ENCODE measurements at places on chromosomes 3 and 15.

DNA sequence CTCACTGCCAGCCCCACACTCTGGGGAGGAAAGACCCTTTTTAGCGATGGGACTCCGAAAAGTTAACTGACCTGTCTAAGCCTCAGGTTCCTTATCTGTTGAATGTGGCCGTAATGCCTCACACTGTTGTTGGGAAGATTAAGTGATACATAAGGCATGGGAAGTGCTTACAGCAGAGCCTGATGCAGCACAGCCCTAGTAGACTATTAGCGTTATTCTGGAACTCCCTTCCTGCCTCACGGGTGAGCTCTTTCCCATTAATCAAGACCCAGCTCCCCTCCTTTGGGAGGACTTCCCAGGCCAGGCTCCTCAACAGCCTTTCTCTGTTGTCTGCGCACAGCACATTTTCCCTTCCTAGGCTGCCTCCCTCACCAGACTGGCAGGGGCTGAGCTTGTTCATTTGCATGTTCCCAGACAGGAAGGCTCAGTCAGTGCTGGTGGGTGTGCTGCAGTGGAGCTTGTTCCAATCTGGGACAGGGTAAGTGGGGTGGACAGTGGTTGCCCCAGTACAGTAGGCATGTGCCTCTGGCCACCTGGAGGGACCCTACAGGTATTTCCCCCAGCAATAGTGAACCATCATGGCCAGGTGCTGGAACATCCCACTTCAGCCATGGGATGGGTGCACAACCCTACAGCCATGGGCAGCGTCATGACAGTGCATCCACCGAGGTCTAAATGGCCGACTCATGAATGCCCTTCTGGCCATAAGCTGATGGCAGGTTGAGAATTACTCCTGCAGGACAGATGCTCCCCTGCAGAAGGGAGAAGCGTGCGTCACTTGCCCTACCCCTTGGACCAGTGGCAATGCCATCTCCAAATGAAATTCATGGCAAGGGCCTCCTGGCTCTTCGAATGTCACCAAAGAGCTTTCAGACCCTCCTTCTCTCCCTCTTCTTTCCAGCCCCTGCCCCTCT is 5.8 kb upstream of the PSTPIP1 start:
- DNase-seq = no peak

DNA sequence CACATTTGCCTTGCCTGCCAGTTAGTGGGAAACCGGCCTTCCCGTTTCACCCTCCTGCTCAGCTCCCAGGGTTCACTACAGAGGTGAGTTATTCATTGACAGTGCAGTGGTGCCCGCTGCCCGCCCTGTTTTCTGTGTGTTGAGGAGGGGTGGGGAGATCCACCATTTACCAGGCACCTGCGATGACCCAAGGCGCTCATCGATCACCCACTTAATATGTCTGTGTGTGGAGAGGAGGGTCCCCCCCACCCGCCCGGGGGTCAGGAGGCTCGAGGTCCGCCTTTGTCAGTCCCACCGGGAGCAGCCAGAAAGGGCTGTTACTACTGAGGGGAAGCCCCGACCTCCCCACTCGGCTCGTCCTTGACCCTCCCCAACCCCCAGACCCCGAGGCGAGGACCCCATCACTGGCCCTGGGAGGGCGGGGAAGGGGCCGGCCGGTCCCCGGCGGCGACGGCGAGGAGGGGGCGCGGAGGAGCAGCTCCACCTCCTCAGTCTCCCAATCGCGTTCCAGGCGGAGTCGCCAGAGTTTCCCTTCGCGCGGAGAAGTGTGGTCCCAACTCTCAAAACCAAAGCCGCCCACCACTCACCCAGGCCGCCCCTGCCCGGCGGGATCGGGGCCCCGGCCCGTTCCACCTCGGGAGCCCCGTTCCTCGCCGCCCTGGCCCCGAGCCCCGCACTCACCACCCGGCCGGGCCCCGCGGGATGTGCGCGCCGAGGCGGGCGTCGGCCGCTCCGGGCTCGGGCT is 1.1 kb downstream of the PLXNB1 start:
- DNase-seq = no peak

- DNase-seq = no peak
Observed at GRCh38 chr15:70170096-70170699, 72.5 kb upstream of the TLE3 start.

- no peak for DNase-seq
Observed at GRCh38 chr15:85752491-85752961, 42.2 kb downstream of the KLHL25 start.

DNA sequence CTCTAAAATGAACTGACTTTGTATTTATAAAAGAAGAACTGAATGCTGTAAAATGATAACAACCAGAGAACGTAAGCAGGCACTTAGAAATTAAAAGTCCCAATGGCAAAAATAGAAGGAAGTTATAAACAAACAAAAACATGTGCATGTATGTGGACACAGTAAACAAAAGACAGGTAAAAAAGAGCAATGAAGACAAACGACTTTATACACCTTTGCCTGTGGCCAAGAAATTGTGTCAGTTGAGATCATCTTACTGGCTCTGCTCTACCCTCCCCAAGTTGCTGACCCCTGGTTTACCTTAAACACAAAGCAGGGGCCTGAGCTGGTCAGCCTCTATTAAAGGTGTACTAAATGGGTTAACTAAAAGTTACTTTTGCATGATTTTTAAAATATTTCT is 41.7 kb upstream of the GP5 start:
- no peak for DNase-seq

DNA sequence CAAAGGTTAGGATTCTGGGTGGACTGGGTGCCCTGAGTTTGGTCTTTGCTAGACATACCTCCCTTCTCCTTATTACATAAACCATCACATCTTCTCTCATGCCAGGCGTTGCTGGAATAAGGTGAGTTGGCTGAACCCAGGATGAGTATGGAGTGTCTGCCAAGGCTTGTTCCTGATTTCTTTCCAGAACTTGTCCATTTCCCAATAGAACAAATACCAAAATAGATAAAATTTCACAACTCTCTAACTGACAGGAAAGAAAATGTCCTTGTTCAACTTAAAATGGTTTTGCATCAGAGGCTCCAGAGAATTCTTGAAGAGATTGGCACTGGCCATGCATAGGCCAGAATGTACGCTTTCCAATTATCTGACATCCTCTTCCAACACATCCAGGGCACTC is 291.9 kb downstream of the IGSF11 start:
- no peak for DNase-seq

DNA sequence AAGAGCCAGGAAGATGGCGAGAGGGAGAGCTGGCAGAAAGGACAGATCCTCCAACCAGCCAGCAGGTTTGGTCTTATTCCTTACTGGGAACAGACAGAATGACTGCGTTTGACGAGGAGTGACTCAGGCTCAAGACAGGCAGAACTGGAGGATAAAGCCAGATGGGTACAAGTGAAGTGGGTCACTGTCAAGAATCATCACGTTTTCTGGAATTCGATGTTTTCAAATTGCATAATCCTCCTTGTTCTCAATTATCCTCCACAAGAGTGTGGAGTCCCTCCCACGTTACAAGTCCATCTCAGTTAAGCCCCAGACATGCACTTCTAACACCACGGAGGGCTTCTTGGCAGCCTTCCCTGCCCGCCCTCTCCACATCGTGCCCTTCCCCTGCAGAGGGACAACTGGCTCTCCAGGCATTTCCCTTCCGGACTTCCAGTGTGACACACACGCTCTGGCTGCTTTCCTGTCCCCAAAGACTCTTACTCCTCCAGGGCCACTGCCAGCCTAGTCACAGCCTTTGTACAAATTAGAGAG is 183.1 kb downstream of the CHST2 start:
- DNase-seq = no peak

GRCh38 chr3:60829058-60829457 is 422.2 kb downstream of the FHIT start:
- no peak for DNase-seq

DNA sequence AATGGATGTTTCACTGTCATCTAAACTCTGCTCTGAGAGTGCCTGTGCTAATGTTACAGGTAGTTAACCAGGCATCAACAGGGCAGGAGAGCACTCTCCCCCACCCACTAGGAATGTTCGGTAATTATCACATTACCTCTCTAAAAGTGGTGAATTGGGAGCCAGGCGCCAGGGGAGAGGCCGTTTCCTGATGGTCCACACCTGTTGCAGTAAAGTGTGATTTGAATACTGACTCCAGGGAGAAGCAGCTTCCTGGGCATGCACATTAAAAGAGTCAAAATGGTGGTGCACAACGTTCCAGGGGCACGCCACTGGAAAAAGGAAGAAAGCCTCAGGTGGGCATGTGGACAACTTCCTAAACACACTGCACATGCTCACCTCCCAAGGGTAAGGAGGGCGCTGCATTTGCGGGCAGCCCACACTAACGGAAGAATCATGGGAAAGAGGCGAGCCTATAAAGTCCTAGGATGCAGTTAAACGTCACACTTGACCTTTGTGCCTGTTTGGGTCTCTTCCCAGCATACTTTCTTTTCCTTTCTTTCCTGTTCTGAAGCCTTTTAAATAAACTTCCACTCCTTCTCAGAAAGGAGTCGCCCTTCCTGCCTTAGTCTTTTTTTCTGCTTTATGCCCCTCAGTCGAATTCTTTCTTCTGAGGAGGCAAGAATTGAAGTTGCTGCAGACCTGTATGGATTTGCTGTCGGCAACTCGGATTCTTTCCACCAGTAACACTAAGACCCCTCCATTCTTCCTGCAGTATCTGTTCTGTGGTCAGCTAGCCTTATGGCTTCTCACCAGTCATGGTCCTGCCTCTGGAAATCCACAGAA is 28.9 kb upstream of the GPD1L start:
- no peak for DNase-seq

DNA sequence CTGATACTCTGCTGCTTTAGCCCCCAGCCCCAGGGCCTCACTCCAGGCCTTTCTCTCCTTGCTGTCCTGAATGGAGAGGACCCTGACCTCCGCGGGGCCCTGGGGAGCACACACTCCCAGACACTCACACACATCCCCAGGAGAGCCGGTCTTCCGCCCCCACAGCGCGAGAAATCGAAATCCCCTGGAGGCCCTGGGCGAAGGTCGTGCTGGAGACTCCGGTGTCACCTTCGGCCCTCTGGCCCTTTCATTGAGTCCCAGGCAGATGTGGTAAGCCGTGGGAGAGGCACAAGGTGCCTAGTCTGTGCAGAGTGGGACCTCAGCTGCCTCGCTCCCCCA is 848 bp upstream of the GOLGA8B start:
- DNase-seq = no peak

DNA sequence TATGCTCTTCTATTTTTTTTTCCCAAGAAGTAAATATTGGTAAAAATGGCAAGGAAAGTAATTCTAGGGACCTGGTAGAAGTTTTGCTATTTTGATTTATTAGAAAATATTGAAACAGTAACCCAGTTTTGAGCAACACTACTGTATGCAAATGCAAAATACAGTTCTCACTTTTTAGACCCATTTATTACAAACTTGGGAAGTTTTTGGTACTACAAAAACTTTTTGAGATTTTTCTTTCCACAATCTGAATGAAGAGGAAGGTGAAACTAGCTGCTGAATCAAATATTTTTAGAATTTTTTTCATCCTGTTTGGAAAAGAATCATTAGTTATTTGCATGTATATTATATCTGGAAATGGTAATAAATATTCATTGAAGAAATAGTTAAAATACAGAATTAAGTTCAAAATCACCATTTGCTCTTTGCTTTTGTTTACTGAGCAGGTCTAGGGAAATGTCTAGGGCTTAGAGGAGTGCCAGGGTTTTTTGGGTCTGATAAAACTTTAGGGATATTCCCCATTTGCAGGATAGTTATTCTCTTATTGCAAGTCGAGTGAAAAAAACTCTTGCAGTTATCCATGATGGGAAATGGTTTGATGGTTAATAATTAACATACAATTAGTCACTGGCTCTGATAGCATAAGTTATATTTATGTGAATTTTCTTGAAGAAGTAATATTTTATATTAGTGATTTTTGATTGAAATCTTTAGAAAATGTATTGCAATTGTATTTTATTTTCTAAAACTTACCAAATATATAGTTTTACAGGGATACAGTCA is 47.0 kb downstream of the TCF12 start:
- DNase-seq = no peak

Data from stimulated activated CD4-positive, alpha-beta T cell treated with anti-CD3 and anti-CD28 coated beads, Interleukin-4, amount 100 ng/mL, for 4 hours (primary cell).